ENCODE measurements at places on chromosomes 2 and 18.

DNA sequence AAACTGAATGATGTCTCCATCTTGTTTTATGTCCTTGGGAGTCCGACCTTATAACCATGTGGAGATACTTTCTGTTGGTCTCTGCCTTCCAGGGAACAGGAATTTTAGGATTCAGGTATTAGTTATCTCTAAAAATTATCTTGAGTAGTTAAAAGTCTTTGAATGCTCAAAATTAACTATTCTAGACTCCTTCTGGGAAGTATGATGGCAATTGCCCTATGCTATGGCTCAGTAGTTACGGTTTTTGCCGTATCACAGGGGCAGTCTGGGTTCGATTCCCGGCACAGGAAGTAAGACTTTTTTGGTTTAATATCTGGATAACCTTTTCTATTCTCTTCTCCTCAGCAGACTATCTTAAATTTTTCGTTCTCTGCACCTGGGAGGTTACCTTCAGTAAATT, 708.7 kb upstream of the LRATD1 start:
- DNase-seq, result no peak

DNA sequence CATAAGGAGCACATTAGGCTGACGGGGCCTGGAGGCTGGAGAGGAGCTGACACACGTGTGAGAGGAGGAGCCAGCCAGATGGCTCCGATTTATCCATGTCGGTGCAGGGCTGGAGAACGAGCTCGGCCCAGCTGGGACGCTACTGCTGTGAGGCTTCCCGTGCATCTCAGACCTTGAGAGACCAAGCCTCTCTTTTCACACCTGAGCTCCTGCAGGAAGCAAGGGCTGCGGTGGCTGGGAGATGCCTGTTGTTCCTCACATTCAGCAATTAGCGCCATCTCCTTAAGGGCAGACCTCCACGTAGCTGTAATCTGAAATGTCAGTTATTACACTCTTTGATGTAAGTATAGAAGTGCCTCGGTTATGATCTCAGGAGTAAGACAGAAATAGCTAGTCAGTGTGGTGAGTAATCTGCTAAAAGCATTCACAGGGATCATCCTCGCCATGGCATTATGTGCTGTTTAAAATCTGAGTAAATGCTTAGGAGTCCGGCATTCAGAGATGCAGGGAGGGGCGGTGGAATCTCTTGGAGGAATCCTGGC, 107.9 kb downstream of the PRKCE start:
- DNase-seq, result no peak

- DNase-seq, result no peak
These were observed 77.6 kb downstream of the CCDC148 start for GRCh38 chr2:158378926-158379325.

- DNase-seq, result no peak
These were observed 152.1 kb downstream of the PXDN start for GRCh38 chr2:1591978-1592907.

DNA sequence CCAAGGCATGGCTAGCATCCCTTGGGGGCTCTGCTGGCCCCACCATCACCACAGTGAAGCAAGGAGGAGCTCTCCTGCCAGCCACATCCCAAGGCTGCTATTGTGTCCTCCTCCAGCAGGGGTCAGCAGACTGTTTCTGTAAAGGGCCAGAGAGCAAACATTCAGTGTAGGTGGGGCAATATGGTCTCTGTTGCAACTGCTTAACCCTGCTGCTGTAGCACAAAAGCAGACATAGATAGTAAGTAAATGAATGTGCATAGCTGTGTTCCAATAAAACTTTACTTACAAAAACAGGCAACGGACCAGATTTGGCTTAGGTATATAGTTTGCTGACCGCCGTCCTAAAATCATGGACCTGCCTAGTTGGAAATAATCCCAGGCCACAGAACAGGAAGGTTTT, 36.4 kb upstream of the ZBTB7C start:
- DNase-seq, result peak; percentile 33

DNA sequence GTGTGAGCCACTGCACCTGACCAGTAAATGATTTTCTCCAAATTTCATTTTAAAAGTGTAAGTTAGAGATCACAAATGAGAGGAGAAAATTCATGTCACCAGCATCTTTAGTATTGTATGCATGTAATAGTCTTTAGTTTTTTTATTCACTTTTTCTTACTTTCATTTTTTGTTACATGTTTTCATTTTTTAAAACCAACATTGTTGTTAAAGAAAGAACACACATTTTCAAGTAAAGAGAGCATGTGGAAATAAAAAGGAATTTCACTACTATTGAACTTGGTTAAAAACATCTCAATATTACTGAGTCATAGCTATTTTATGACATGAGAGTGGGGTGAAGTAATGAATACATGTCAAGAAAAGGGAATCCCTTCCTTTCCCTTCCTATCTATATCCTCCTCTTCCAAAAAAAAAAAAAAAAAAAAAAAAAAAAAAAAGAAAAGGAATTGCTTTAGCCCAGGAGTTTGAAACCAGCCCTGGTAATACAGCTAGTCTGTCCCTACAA, 29.1 kb upstream of the PMAIP1 start:
- no peak for DNase-seq

DNA sequence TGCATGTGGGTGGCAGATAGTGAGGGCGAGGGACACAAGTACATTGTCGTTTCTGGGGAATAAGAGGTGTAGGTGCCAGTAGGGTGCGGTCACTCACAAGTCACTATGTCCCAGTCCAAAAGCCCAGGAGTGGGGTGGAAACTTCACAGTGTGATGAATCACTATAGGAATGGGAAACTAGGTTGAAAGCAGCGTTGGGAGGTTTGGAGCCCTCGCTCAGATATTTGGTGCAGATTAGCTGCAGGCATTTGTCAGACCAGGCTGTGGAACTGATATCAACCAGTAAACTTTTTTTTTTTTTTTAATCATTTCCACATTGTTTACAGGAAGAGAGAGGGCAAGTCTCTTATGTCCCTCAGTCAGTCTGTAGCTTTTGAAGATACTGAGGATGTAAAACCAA, 121.8 kb downstream of the CERS6 start:
- DNase-seq, result no peak

GRCh38 chr2:233414777-233415570, 60.7 kb downstream of the DGKD start:
- DNase-seq, result peak; percentile 38

- DNase-seq, result no peak
These were observed 88.6 kb upstream of the ZNF532 start for GRCh38 chr18:58776084-58776483.

- no peak for DNase-seq
These were observed 5.8 kb downstream of the IL37 start for GRCh38 chr2:112916625-112917247.

- no peak for DNase-seq
These were observed 250.0 kb downstream of the HRH4 start for GRCh38 chr18:24710474-24710873.

- no peak for DNase-seq
These were observed 338.5 kb downstream of the AKAIN1 start for GRCh38 chr18:4858379-4859127.

- no peak for DNase-seq
These were observed 38.6 kb upstream of the GPAT2 start for GRCh38 chr2:96073170-96073775.

- DNase-seq, result no peak
These were observed 164.0 kb downstream of the HDAC4 start for GRCh38 chr2:239236808-239237205.

GRCh38 chr2:237766340-237766739, 32.2 kb upstream of the RBM44 start:
- DNase-seq, result no peak

GRCh38 chr2:62379566-62379965, 126.4 kb downstream of the TMEM17 start:
- no peak for DNase-seq

DNA sequence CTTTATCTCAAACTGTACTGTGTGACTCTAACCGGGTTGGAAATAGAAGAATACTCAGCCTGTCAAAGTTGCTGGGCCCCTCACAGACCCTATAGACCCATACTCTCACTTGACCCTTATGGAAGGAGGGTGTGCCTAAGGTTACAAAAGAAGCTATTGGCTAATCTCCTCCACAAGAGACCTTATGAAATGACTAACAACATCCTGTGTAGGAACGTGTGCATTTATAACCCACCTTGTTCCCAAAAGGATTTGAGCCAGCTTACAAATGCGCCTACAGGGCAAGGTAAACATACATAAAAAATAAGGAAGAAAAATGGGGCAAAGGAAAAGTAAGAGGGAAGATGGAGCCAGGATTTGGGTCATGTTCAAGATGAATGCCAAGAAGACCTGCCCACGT, 225.4 kb upstream of the SMAD2 start:
- DNase-seq, result no peak
